IMR-90 (cell line): ENCODE measurements at places on chromosomes 3 and 15. TPM values are rescaled to one million over a fixed set of nuclear protein-coding genes. Genes with fewer than 3 reads are reported as not detected.

Gene UROC1
- total RNA-seq, result not detected in 2 replicates

DNA sequence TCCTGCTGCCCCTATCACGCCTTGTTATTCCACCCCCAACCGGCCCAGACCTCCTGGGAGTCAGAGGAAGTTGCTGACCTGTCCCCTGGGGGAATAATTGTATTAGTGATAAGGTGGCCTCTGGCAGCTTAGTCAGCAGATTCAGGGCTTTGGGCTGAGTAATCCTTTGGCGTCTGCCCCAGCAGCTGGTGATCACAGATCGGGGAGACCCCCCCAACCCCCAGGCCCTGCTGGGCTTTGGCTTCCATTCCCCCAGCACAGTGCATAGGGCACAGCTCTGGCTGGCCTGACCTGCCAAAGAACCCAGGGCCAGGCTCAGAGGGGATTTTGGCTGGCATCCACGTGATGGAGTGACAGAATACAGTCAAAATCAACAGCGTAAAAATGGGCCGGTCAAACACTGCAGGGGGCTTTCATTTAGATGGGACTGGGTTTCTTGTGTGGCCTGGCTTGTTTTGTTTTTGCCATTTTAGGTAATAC, 3.9 kb upstream of the NR2E3 start:
- peak; percentile 69 for DNase-seq

Gene VPS8
- 52.5 and 56.1 TPM in 2 replicates for total RNA-seq

GRCh38 chr3:142693136-142693853, 30.5 kb upstream of the TRPC1 start:
- DNase-seq, result no peak

GRCh38 chr3:61134532-61134931, 116.7 kb downstream of the FHIT start:
- no peak for DNase-seq

Gene ENTPD3
- not detected in 2 replicates for total RNA-seq

Gene ADAMTS7
- total RNA-seq, result 0.83 and 1.4 TPM in 2 replicates

Gene VWA5B2
- total RNA-seq, result not detected in 2 replicates

GRCh38 chr3:16203031-16203430, 28.6 kb downstream of the GALNT15 start:
- DNase-seq, result peak; percentile 84
